ENCODE measurements at places on chromosomes 6 and 20.

- DNase-seq: no peak
Observed at GRCh38 chr20:36818861-36819260, 45.3 kb upstream of the DSN1 start.

DNA sequence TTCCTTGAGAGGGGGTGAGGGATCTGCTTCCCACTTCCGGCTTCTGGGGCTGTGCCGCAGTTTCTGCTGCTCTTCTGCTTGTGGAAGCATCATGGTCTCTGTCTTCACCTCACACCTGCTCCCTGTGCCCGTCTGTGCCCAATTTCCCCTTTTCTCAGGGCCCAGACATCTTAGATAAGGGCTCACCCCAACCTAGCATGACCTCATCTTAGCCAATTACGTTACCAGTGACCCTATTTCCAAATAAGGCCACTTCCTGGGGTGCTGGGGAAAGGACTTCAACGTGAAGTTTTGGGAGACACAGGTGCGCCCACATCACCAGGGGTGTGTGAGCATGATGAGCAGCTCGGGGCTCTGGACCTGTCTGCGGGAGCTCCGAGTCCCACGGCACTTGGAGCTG lies 20.7 kb upstream of the RBBP8NL start:
- DNase-seq: no peak

- no peak for DNase-seq
Observed at GRCh38 chr6:40281402-40281801, 305.8 kb downstream of the LRFN2 start.

GRCh38 chr20:50280851-50281655 lies 90.4 kb downstream of the CEBPB start:
- no peak for DNase-seq

- DNase-seq: no peak
Observed at GRCh38 chr6:38739532-38739931, 24.4 kb downstream of the DNAH8 start.

DNA sequence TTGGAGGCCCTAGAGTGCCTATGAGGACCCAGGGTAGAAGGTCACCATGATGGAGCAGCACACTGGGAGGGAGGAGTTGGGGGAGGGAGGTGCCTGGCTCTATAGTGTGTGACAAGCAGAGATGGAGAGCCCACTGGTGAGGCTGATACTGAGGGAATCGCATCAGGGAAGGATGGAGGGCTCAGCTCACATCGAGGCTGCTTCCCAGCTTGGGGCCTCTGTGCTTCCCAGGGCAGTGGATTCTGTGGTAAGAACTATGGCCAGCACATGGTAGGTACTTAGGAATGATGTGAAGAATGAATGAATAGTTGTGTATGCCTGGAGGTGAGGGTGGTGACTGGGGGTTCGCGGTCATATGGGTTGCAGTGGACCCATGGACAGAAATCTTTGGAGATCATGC lies 1.3 kb upstream of the EPB41L1 start:
- DNase-seq: no peak

DNA sequence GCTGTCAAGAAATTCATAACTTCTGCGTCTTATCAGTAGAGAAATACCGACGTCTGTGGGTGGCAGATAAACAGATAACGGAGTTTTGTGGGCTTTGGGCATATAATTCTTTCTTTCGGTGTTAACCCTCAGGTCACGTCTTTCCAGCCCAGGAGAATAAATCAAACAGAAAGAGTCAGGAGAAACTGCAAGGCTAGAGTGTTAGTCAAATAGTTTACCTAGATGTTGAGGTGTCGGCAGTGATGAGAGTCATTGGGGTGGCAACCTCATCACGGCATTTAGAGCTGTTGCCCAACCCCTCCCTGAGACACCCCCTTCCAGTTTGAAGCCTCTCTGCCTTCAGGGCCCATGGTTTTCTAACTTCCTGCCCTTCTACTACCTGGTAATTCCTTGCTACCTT lies 49.5 kb downstream of the ADTRP start:
- no peak for DNase-seq

- DNase-seq: no peak
Observed at GRCh38 chr6:36244641-36245280, 25.1 kb upstream of the PNPLA1 start.

- no peak for DNase-seq
Observed at GRCh38 chr6:31169123-31169857, 1.2 kb downstream of the POU5F1 start.

- DNase-seq: no peak
Observed at GRCh38 chr20:50475681-50476292, 34.4 kb upstream of the PTPN1 start.

GRCh38 chr6:127305741-127306140 lies 37.7 kb downstream of the ECHDC1 start:
- DNase-seq: no peak

GRCh38 chr20:36336954-36337704 lies 31.0 kb downstream of the DLGAP4 start:
- DNase-seq: no peak

- no peak for DNase-seq
Observed at GRCh38 chr20:36584018-36584481, 10.7 kb downstream of the TGIF2 start.

GRCh38 chr6:109284675-109285074 lies 97.6 kb downstream of the CD164 start:
- no peak for DNase-seq

GRCh38 chr6:13076575-13076974 lies 251.8 kb downstream of the TBC1D7 start:
- no peak for DNase-seq

DNA sequence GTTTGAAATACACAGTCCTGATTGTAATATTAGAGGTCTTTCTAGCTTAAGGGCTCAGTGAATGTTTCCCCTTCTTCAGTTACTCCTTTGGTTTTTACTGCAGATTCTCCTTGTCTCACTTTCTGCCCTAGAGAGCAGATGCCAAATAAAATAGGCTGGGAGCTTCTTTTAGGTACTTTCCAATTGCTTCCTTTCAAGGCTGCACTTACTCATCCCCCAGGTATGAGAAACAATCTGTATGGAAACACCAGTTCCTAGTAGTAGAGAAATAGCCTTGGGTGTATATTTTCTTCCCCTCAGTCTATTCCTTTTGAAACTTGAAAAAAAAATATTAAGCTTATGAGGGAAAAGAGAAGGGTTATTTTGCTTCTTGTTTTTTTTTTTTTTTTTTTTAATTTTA lies 139.7 kb downstream of the PAK5 start:
- no peak for DNase-seq

DNA sequence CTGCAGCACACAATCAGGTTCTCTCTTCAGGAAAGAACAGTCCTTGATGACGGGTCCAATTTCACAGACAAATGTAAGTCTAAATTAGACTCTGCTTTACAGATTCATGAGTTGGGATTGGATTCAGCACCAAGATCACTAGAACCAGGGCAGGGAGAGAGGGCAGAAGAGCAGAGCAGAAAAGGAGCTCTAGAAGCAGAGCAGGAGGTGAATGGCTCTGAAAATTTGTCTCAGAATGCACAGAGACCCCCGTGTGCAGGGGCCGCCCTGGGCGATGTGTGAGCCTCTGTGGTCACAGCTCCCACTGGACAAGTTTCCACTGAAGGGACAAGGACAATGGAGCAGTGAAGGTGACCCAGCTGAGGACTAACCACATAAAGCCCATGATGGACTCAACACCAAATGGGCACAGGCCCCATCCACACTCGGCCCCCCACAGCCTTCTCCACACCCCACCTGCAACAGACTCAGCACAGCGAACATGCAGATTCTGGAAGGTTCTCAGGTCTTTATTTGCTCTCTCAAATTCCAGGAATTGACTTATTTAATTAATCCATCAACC lies 3.5 kb downstream of the HLA-B start:
- no peak for DNase-seq

- DNase-seq: no peak
Observed at GRCh38 chr6:5455142-5455541, 193.8 kb downstream of the FARS2 start.

GRCh38 chr20:62618611-62619529 lies 23.4 kb upstream of the SLCO4A1 start:
- DNase-seq: no peak

DNA sequence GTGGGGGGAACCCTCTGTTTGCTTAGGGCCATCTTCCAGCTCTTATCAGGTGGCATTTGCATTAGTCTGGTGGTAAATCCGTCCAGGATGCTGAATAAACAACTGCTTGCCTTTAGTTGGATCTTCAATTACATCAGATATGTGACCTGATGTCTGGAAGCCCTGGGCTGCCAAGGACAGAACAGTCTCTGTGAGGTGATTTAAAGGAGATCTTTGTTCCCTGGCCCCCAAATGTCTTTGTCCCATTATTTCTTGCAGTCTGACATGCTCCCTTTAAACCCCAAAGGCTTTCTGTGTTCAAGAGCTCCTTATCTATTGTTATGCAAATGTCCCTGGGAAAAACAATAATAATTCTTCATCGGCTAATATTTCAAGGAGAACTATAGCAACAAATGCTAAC lies 84.6 kb upstream of the SPTLC3 start:
- DNase-seq: no peak

DNA sequence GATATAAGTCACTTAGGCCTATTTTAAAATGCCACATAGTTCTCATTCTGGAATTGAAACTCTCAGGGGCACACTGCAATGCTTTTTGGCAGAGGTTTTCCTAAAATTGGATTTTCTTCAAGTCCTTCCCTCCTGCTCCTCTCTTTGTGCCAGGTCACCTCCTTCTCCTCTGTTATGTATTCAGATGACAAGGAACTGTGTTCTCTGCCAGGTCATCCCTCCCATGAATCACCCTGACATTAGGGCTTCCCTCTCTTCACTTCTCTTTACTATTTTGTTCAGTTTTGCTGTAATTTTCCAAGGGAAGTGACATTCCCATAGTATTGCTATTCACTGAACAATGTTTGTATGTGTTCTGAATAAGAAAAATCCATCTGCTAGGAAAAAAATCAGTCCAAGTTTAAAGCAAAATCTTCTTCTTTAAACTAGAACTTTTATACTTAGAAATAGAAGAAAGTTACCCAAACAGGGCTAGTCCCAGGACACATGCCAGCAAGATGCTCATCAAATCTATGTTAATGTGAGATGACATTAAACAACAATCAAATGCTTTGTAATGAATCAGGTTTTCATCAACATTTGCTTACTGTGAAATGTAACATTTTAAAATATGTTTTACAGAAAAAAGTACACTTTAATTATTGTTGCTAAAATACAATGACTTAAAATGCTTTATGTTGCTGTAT lies 461.1 kb downstream of the MMUT start:
- no peak for DNase-seq

- no peak for DNase-seq
Observed at GRCh38 chr6:10000551-10000950, 414.3 kb downstream of the TFAP2A start.

GRCh38 chr6:45710304-45710821 lies 305.3 kb downstream of the CLIC5 start:
- DNase-seq: no peak

DNA sequence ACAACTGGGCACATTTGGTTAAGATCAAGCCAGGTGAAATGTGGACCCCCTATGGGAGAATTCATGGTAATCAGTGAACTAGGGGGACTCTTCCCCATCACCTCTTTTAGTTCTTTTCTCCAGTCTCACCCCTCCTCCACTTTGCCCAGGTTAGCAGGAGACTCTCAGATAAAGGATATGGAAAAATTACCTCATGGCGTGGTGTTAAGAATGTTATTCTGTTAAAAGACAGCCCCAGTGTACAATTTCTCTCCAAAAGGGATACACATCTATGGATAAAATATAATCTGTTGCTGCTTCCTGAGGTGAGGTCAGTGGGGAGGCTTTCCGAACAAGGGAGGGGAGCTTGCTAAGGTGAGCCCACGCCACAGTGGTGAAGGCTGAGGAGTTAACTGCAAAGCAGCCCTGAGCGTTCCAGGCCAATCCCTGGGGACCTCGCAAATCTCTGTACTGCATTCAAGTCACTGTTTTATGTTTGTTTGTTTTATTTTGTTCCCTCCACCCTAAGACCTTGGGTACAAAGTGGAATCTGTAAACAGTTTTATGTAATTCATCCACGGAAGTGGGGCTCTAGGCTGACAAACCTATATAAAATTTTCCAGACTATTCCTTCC lies 52.0 kb downstream of the ADGRF1 start:
- DNase-seq: no peak

GRCh38 chr6:138107752-138108592 lies 753 bp upstream of the PERP start:
- DNase-seq: no peak

DNA sequence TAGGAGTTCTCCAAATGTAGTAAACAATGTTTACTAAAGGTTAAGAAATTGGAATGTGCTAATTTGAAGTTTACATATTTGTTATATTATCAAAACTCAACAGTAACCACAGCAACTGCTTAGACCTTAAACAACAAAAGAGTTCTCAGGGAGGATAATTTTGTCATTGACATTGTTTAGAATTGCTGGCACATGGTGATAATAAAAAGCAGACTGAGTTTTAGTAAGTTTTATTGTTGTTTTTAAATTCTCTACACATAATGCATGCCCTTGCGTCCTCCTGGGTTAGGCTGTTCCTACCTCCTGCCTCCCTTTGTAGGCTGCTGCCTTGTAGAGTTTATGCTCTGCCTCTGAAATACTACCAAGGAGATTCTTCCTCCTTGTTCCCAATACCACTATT lies 28.7 kb downstream of the LAMA4 start:
- no peak for DNase-seq

- DNase-seq: no peak
Observed at GRCh38 chr6:119728935-119729334, 379.4 kb upstream of the MAN1A1 start.

- no peak for DNase-seq
Observed at GRCh38 chr20:57560554-57561355, at the start of gene PCK1. PCK1 (plus strand) TSS chr20:57561110; CDS start chr20:57561412, 302 bp downstream.

DNA sequence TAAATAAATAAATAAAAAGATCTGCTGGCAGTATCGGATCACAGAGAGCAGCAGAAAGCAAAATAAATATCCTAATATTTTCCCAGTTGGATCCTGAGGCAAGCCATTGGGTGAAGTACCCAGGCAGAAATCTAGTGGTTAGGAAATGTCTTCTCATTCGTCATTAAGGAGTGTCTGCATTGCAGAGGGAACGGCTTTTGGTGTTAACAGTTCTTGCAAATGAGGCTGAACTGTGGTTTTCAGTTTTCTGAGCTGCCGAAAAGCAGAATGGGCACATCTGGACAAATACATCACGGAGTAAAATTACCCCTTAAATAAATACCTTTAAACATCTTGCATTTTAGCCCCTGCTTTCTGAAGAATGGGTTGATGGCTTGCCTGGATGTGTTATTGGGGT lies 82.3 kb upstream of the MPC1 start:
- DNase-seq: no peak
